ENCODE measurements at places on chromosomes 3 and 15. TPM values are rescaled to one million over a fixed set of nuclear protein-coding genes. Genes with fewer than 3 reads are reported as not detected.

The LRRC2 gene
- 0.01 TPM for polyA plus RNA-seq

The LMAN1L gene
- not detected for polyA plus RNA-seq

The PCOLCE2 gene
- 0.59 TPM for polyA plus RNA-seq

The IL20RB gene
- 7.8 TPM for polyA plus RNA-seq

The C2CD4A gene
- not detected for polyA plus RNA-seq

Measured in K562 (cell line).